Left lobe of liver (tissue), 2 donors: ENCODE measurements at places on chromosomes 13 and 19.

DNA sequence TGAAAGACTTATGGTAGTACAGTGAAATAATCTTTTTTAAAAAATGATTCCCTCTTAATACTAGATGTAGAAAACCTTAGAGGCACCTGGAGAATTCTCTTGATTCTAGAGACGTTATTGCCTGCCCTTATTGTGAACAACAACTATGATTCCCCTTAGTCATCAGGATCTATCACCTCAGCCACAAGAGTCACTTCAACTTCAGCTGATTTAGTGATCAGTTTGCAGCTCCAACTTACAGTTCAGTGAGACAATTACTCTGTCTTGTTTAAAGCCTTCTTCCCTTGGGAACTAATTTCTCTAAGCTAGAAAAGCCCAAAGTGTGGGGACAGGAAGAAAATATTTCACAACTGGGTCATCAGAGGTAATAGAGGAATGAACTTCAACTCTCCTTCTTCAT is 254.3 kb upstream of the SLITRK1 start:
- DNase-seq: no peak

DNA sequence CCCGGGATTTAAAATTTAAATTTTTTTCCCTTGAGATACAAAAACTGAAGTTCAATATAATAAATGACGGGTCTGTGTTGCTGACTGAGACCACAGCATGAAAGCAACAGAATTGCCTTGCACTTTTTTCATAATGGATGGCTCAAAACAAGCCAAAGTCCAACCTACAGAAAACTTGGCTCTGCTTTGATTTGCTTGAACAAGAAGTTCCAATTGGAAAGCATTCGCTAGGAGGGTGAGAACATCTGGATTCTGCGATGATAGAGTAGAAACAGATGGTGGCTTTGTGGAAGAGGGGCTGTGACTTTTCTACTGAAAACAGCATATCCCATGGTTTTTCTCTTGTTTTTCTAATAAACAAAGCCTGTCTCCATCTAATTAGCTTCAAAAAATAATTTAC is 46.4 kb downstream of the THSD1 start:
- DNase-seq: no peak

DNA sequence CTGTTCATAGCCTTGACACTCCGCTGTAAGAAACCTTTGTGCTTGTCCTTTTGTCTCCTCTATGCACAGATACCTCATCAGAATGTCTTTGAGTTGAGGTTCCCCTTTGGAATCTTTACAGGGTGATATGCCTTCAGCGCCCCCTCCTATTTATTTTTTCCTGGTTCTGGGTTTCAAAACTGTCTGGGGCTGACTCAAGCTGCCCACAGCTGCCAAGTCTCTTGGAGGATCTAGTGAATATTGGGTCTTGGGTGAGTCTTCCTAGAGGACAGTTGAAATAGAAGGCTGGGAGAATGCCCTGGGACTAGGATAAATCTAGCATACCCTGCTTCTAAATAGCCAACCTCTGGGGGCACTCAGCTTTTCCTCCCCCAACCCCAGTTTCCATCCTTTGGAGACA is 930 bp downstream of the ZNF136 start:
- no peak for DNase-seq

GRCh38 chr13:28582892-28583240 is 76.1 kb upstream of the POMP start:
- DNase-seq: no peak

- DNase-seq: no peak
These were observed 13.8 kb upstream of the UQCR11 start for GRCh38 chr19:1619094-1619439.
